Activated gamma-delta T cell treated with Interleukin-2 at 50 U/mL for 16 hours (primary cell): ENCODE measurements at places on chromosomes 7 and 10.

DNA sequence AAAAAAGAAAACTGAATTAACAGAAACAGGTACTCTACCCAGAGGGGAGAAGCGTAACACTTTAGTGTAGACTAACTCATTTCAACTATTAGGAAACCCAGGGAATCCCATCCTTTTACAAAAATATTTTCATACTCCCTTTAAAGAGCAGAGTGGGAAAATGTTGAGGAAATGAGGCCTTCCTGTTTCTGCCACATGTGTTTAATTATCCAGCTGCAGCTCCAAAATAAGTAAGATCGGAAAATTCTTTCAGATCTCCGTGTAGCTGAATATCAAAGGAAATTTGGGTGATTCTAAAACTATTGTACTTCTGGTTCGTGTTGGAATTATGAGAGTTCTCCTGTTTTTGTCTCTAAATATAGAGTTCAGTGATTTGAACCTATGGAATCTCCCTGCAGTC lies 58.0 kb upstream of the CAV2 start:
- no peak for DNase-seq

DNA sequence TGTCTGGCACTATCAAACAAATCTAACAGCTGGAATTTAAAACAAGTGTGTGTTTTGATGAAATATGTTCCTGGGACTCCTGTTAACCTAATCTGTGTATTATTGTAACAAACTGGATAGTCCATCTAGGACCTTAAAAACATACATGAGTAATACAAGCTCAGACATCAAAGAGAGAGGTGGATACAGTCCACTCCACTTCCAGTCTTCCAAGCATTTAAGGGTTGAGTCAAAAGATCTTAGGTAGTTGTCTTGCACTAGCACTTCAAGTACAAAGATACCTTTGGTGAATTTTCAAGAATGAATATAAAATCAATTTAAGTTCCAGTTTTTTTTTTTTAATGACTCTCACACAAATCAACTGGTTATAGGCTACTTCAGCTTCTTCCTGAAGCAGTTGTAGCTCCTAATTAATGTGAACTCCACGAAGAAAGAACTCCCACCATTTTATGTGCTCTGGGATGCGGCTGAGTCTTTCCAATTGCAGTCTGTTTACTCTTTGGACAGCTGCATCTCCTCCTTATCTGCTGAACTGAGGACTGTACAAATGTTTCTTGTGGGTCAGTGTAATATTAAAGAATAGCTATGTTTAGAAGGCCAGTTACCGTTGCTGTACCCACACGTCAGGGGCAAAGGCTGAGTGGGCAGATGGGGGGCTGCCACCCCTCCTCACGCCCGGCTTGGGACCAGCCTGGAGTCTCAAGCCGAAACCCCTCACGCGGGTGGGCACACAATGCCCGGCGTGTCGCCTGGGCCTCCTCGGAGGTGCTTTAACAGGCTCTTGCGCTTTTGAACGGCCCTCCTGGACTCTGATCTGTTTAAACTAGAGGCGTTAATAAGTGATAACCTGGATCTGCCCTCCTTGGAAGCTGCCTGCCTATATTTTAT lies 2.9 kb upstream of the IGF2BP3 start:
- DNase-seq, result no peak

DNA sequence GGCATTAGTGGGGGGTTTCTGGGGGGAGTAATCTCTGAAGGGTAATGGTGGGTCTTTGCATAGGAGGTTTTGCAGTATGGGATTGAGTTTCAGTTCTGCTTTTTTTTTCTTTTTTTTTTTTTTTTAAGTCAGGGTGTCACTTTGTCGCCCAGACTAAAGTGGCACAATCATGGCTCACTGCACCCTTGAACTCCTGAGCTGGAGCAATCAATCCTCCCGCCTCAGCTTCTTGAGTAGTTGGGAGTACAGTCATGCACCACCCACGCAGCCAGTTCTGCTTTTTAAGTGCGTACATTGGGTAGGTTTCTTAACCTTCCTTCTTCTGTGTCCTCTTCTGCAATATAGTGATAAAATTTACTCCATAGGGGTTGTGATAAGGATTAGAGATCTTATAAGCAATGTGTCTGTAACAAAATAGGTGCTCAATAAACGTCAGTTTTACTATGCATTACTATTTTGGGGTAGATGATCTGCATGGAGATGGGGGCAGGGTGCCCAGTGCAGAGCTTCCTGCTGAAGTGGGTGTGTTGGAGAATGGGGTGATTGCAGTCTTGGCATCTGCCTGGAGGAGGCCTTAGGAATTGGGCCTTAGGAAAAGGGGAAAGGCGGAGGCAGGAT lies 9.6 kb downstream of the KAZALD1 start:
- DNase-seq, result no peak

DNA sequence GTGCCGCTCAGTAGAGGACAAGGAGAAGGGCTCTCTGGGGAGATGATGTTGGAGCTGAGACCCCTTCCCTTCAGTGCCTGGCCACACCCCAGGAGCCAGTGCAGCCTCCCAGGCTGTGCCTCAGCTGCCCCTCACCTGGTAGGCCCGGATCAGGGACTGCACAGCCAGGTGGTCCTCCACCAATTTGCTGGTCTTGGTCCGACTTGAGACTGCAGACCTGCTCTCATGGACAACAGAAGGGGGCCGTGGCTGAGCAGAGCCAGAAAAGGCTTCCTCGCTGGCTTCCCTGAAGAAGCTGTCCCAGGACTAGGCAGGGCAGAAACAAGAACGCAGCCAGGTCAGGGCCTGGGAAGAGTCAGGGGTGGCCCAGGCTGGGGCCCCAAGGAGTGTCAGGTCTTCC lies 5.5 kb downstream of the OGDHL start:
- no peak for DNase-seq

GRCh38 chr10:85666102-85666501 lies 700.5 kb downstream of the GRID1 start:
- DNase-seq, result no peak

- DNase-seq, result no peak
Measured at GRCh38 chr7:158500651-158501052, 87.0 kb downstream of the PTPRN2 start.
